ENCODE measurements at places on chromosomes 2 and 18.

- no peak for DNase-seq
Observed at GRCh38 chr18:63981719-63982118, 11.8 kb downstream of the SERPINB8 start.

GRCh38 chr2:207423886-207424285, 105.9 kb upstream of the CREB1 start:
- DNase-seq, result no peak

DNA sequence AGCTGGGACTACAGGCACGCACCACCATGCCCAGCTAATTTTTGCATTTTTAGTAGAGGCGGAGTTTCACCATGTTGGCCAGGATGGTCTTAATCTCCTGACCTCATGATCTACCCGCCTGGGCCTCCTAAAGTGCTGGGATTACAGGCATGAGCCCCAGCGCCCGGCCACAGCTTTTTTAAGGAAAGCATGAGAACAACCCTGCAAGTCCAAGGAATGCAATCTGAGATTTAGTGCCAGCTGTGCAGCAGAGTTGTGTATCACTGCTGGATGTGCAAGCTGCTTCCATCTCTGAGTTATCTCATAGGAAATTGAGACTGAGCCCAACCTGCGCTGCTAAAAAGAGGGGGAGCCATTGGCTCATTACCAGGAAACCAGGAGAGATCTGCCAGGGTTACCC, 399.9 kb upstream of the CYRIA start:
- DNase-seq, result no peak

GRCh38 chr2:197915548-197916265, 111.3 kb downstream of the PLCL1 start:
- DNase-seq, result no peak

- no peak for DNase-seq
Observed at GRCh38 chr2:212737392-212738172, 199.0 kb upstream of the ERBB4 start.

All from globus pallidus (tissue), 1 donor.